ENCODE measurements at places on chromosomes 7 and 10. TPM values are rescaled to one million over a fixed set of nuclear protein-coding genes. Genes with fewer than 3 reads are reported as not detected.
A peak's percentile ranks its signal among the peaks of the same experiment; 100 is the strongest.

GRCh38 chr7:46115410-46115809 lies 194.3 kb upstream of the IGFBP3 start:
- no peaks in the 10 kb centered on the region for H3K4me1 ChIP-seq
- no peak overlapping the region for H3K27ac ChIP-seq

GRCh38 chr10:20870834-20871233 lies 26.3 kb downstream of the NEBL start:
- H3K27me3 ChIP-seq = no peaks in the 10 kb centered on the region
- no peaks in the 10 kb centered on the region for H3K4me1 ChIP-seq
- DNase-seq = no peak
- H3K4me3 ChIP-seq = no peak overlapping the region

DNA sequence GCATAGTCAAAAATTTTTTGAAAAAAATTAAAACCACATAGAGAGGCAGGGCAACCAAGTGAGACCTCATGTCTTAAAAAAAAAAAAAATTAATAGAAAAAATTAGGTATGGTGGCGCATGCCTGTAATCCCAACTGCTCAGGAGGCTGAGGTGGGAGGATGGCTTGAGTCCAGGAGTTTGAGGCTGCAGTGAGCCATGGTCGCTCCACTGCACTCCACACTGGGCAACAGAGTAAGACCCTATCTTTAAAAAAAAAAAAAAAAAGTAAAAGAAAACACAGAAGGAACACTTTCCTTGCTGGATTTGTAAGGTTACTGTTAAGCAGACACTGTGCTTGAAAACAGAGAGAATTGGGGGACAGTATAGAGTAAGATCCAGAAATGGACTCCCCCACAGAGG lies 58.1 kb downstream of the ALOX5 start:
- H3K27me3 ChIP-seq = no peaks in the 10 kb centered on the region
- no peak for DNase-seq
- no peak overlapping the region for H3K27ac ChIP-seq
- no peaks in the 10 kb centered on the region for H3K36me3 ChIP-seq
- H3K4me1 ChIP-seq = no peaks in the 10 kb centered on the region
- H3K4me3 ChIP-seq = no peak overlapping the region

DNA sequence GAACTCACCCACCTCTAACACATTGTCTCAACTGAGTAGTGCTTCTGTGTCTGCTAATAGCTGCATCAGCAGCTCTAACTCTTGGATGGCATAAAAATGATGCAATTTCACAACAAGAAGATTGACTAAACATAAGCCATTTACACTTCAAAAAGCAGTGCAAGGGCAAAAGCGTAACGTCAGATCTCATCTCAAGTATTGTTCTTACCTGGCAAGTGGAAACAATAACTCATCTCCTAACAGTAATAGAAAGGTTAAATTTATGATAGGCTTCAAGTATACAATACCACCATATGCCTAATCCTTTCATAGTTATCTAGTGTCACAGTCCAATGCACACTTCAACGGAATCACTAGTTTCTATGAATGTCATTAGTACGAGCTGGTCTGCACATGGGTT lies 14.8 kb downstream of the TPK1 start:
- H3K4me1 ChIP-seq = peaks cover 5% of the 10 kb centered on the region
- no peak for DNase-seq
- no peaks in the 10 kb centered on the region for H3K27me3 ChIP-seq
- no peak overlapping the region for H3K27ac ChIP-seq
- H3K36me3 ChIP-seq = no peaks in the 10 kb centered on the region

The ITPRID1 gene
- total RNA-seq = not detected

The RBM20 gene
- total RNA-seq = 0.96 TPM

The C10orf105 gene
- 0.45 TPM for total RNA-seq

DNA sequence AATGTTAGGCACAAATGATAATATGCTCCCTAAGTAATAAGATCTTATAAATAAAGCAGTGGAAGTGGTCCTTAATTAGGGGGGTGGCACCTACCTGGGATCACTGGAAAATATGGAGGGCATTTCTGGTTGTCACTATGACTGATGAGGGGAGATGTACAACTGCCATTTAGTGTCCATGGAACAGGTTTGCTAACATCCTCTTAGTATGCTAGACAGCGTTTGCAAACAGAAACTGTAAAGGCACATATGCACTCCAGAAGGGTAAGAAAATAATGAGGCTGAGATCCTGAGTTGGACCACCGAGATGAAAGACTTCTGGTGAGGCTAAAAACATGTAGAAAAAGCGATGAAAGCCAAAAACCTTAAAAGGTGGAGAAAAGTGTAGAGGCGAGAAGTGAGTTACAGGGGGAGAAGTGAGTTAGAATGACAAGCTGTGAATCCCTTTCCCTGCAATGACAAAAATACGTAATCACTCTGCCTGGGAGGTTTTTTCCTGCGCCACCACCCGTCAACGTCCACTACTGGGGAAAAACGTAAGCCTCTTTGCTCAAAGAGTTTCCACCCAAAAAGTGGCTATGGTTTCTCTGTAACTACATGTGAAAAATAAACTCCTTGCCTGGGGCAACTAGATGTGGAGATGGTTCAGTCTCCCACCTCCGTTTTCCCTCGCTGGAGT lies 767 bp downstream of the KRIT1 start:
- no peaks in the 10 kb centered on the region for H3K27me3 ChIP-seq
- H3K4me1 ChIP-seq = peaks cover 3% of the 10 kb centered on the region
- H3K36me3 ChIP-seq = no peaks in the 10 kb centered on the region
- peak overlapping the region; percentile 80 for H3K27ac ChIP-seq

The NDUFB8 gene
- 150 TPM for total RNA-seq

GRCh38 chr7:34603711-34604444 lies 54.1 kb upstream of the NPSR1 start:
- no peaks in the 10 kb centered on the region for H3K36me3 ChIP-seq
- H3K4me3 ChIP-seq = no peak overlapping the region
- no peaks in the 10 kb centered on the region for H3K4me1 ChIP-seq
- H3K27ac ChIP-seq = no peak overlapping the region
- DNase-seq = no peak
